Activated T-cell treated with anti-CD3 and anti-CD28 coated beads for 1 hour (primary cell): ENCODE measurements at places on chromosomes 4 and X.

DNA sequence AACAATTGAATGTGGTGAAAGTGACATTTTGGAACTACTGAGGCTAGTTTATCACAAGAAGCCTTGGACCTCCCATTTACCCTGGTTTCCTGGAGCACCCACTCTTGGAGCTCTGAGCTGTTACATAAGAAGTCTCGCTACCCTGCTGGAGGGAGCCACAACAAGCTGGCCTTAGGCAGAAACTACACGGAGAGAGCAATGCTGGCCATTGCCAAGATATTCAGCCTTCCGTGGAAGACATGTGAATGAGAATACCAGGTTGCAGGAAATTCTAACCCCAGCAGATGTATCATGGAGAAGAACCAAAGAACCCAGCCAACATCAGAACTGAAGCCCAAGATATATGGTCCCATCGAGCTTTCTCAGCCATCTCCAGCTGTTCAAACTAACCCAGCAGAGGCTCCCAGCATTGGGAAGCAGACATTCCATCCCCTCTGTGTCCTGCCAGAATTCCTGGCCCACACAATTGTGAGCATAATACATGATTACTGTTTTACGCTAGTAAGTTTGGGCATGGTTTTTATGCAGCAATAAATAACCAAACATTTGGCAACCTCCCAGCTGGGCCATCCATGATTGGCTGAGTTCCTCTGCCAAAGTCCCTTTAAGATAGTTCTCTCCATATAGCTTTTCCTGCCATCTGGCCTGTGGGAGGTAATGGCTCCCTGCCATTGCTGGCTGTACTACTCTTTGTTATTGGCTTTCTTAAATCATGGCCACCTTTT, 17.9 kb upstream of the PDE5A start:
- no peak for DNase-seq

- DNase-seq, result no peak
These were observed 902.5 kb downstream of the FAM133A start for GRCh38 chrX:94576367-94577004.

GRCh38 chr4:151541389-151542071, 132.6 kb downstream of the FHIP1A start:
- DNase-seq, result no peak

- no peak for DNase-seq
These were observed 18.5 kb downstream of the ANXA3 start for GRCh38 chr4:78570117-78570516.

GRCh38 chr4:16066586-16067128, 17.2 kb downstream of the PROM1 start:
- no peak for DNase-seq

- DNase-seq, result no peak
These were observed 1495.5 kb downstream of the PCDH18 start for GRCh38 chr4:136036744-136037143.

GRCh38 chr4:120682981-120683380, 239.5 kb downstream of the PRDM5 start:
- DNase-seq, result no peak

DNA sequence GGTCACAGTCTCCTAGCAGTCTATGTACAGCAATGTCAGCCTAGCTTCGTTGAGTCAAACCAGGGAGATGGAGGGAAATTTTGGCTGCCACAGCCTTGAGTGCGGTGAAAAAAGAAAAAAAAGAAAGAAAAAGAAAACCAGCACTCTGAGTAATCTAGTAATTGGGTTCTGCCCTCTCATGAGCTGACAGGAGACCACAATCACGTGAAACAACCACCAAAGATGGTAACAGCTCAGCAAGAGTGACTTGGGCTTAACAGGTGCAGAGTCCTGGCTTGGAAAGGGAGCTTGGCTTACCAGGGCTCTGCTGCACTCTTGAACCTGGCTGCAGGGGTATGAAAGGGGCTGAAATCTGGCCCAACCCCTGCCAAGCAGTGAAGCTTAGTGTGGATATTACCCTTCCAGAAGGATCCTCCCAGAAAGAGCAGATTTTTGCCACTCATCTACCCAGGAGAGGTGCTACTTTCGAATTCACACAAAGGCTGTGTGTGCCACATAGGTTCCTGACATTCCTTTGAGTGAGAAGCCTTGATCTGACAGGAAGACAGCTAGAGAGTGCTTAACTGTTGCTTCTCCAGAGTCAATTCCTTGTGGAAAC, 350.3 kb downstream of the PTTG2 start:
- DNase-seq, result peak; percentile 32

GRCh38 chr4:121923306-121923705, 28.6 kb downstream of the TRPC3 start:
- DNase-seq, result no peak

DNA sequence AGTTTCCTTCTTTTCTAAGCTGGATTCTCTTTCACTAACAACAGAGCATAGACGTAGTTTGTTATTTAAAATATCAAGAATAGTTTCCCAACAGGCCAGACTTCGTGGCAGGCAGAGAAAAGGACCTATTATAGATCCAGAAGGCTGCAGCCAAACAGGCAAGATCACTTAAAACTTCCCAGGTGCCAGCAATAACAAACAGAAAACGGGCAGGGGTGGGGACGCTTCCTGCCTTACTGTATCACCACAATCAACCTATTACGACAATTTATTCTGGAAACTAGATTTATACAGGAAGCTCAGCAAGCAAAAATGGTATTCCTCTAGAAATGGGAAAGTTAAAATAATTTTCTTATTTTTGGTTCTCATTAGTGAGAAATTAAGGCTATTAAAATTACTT, 22.1 kb downstream of the RWDD4 start:
- no peak for DNase-seq

DNA sequence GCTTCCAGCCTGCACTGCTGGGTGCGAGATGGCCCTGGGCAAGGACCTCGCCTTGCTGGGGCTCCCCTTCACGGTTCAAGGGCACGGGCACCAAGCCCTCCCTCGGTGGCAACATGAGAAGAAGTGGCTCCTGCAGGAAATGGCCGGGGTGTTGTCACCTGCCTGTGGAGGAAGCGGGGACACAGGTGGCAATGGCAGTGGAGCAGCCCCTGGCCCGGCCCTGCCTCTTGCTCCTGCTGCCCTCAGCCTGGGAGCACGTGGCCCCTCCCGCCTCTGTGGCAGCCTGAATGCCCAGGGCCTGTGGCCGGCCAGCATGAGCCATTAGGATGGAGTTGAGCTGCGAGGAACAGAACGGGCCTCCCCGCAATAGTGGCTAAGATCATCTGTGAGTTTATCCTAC, 16.8 kb downstream of the ABCD1 start:
- no peak for DNase-seq

DNA sequence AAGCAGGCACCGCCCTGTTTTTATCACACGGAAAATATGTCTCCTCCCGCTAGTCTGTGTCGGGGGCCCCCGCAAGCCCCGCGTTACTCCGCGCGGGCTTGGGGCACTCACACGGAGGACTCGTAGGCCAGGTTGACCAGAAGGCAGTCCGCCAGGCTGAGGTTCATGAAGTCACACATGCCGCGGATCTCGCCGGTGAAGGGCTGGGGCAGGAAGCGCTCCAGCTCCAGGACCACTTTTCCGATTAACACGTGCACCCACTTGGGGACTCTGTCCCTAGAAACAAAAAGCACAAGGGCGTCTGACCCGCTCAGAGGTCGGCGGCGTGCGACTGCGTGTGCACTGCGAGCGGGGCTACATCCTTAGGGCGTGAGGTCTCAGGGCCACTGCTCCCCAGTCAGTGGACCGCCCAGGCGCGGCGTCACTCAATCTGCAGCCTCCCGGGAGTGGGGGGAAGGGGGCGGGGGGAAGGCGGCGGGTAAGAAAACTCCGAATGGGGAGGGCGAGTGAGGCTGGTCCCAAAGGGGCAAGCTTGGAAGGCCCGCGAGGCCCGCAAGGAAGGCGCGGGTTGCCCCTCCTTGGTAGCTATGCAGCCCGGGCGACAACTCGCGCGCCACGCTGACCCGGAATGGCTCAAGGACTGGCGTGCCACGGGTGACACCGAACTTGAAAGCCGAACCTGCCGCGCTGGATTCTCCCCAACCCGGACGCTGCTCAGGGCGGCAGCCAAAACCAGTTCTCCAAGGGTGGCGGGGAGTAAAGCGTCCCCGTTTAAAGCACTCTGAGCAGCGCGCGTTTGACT, 722 bp downstream of the NAAA start:
- DNase-seq, result peak; percentile 60

- no peak for DNase-seq
These were observed 76.1 kb upstream of the LIMCH1 start for GRCh38 chr4:41461780-41462307.

DNA sequence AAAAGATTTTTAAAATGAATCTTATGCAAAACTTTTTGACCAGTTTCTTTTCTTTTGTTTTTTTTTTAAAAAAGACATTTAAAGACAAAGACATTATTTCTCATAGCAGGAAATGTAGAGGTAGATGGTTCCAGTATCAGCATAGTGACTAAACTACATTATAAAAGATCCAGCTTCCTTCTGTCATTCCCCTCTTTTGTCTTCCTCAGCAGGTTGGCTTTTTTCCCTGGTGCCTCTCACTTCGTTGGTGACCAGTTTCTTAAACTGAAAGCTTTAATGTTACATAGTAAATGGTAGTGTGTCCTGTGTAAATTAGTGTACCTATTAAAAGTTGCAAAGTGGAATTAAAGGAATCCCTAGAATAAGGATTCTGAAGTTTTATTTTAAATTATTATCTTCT, 36.1 kb downstream of the DCK start:
- no peak for DNase-seq

DNA sequence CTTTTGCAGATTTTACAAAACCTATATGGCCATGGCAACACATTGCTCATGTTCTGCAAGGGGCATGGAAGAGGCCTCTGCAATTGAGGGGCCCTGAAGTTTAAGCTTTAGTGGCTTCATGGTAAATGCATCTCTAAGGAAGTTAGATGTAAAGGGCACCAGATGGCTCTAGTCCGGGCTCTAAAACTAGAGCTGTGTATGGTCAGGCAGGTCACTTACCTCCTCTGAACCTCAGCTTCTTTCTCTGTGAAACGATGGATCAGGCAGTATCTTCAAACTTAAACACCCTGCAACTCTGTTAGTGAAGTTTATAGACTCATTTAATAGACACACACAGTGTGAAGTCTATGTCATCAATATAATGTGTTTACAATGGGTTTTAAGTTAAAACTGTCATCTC, 10.0 kb downstream of the MAGEB17 start:
- DNase-seq, result no peak

DNA sequence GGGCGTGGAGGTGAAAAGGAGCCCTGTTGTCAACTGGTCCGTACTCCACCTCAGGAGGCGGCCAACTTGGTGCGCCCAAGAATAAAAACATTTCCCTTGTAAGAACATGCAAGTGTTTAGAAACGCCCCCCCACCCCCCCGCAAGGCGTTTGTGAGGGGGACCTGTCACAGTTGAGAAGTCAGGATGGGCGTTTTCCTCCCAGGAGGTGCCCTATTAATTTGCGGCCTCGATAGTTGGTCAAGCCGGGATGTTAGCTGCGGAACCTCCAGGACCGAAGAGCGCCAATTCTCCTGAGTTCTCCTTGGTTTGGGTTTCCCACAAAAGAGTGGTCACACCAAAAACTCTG, 651 bp upstream of the SAP30 start:
- peak; percentile 46 for DNase-seq

- DNase-seq, result no peak
These were observed 89.4 kb downstream of the SEL1L3 start for GRCh38 chr4:25773358-25773757.

GRCh38 chrX:65596270-65597034, 61.9 kb upstream of the LAS1L start:
- peak; percentile 24 for DNase-seq

GRCh38 chr4:2322227-2322626, 60.3 kb upstream of the MXD4 start:
- DNase-seq, result no peak

DNA sequence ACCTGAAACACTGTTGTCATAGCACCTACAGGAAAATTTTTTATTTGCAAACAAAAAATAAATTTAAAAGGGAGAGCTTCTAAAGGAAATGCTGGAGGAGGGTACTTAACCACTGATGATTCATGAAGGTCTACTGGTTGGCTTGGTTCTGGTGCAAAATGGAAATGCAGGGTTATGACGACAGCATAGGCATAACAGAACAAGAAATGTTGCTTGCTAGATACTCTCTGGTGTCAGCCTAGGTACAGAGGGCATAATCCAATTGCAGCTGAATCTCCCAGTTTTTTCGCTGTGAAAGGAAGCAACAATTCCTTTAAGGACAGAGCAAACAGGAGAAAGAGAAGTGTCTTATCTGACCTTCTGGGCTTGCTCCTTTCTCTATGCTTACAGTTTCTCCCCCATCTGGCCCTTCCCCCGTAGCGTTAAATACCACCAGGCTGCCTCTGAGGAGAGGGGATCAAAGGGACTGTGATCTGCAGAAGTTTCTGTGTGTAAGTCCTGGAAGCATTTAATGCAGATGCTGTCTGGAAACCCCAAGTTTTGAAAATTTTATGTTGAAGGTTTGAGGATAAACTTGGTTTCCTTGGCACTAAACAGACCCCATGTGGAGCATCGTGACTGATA, 23.7 kb upstream of the CASK start:
- no peak for DNase-seq

DNA sequence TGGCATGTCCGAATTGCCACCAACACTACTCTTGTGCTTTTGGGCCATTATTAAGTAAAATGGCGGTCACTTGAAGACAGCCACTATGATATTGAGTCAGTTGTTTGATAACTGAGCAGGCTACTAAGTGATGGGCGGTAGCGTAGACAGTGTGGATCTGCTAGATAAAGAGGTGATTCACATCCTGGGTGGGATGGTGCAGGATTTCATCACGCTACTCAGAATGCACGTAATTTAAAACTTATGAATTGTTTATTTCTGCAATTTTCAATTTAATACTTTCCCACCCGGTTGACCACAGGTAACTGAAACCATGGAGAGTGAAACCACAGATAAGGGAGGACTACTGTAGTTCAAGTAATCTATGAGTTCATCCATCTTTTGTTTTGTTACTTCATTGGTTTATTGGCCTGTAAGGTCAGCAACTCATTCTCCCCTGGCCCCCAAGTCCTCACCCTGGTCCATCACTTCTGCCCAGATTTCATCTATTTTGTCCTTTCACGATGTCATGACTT, 2.9 kb downstream of the ARAF start:
- DNase-seq, result no peak

- no peak for DNase-seq
These were observed 6.2 kb downstream of the GPM6A start for GRCh38 chr4:175805846-175806245.

DNA sequence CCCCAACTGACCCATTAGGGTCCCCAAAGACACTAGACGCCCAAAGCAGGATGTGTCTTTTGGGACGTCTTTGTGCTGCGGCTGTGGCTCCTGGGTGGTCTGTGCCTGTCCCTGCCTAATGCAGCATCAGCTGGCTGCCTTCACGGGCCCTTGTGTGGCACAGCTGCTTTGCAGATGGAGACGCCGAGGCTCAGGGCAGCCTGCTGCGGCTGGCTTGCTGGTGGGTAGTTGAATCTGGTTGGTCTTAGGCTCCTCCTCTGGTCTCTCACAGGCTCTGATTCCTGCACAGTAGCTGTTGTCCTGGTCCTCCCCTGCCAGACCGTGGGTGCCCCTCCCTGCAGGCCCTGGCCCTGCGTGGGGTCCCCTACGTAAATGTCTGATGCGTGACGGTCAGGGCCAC, 8.1 kb downstream of the CPZ start:
- no peak for DNase-seq
